ENCODE measurements at places on chromosomes 3 and 15.

DNA sequence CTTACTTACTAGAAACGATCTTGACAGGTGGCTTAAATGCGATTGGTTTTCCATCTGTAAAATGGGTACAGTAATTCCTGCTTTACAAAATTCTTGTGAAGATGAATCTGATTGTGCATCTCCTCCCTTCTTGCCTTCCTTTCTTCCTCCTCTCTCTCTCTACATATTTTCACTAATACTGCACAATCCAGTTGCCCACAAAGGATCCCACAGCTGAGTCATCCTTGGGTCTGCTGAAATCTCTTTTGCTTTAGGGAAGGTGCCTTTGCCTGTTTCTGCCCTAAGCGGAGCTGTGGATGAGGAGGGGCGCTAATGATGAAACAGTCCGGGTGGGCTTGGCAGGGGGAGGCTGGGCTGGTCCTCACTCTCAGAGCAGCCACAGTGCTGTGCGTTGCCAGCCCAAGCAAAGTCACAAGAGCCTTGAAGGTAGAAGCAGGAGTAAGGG lies 46.1 kb downstream of the AMOTL2 start:
- DNase-seq, result no peak

GRCh38 chr3:22713936-22714335 lies 489.2 kb upstream of the UBE2E2 start:
- DNase-seq, result no peak

DNA sequence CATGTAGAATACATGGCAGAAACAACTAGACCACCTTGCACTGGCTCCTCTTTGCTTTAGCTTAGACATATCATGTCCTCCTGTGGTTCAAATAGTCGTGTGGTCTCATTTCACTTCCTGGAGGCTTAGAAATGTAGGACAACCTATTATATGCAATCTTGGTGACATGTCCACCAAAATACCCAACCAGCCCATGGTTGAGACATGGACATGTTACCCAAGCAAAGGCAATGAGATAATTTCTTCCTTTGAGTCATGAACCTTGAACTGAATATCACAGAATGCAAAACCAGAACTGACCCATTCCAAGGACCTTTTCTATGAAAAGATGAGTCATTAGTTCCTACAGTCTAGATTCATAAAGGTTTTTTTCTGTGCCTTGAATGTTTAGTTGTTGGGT lies 309.0 kb upstream of the MDFIC2 start:
- DNase-seq, result no peak

- DNase-seq, result no peak
Observed at GRCh38 chr15:67030036-67030762, 35.2 kb upstream of the SMAD3 start.

GRCh38 chr3:27561576-27561975 lies 77.4 kb upstream of the SLC4A7 start:
- no peak for DNase-seq

GRCh38 chr3:193556841-193557240 lies 2.1 kb upstream of the ATP13A4 start:
- DNase-seq, result no peak

- no peak for DNase-seq
Observed at GRCh38 chr15:64004056-64004455, 42.2 kb downstream of the DAPK2 start.

DNA sequence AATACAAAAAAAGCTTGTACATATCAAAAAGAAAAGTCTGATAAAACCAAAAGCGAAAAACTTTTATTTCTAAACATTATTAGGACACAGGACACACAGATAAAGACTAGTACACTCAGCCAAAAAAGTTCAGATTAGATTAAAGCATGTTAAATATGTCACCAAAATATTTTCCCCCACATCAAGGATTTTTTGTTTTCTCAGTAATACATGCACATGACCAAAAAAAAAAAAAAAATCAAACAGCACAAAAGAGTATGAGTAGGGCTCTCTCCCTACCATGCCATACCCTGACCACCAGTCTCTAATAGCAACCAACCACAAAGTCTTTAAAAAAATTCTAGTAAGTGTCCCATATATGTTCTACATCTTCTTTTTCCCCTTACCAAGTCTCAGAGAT lies 77.4 kb downstream of the LRRFIP2 start:
- no peak for DNase-seq

DNA sequence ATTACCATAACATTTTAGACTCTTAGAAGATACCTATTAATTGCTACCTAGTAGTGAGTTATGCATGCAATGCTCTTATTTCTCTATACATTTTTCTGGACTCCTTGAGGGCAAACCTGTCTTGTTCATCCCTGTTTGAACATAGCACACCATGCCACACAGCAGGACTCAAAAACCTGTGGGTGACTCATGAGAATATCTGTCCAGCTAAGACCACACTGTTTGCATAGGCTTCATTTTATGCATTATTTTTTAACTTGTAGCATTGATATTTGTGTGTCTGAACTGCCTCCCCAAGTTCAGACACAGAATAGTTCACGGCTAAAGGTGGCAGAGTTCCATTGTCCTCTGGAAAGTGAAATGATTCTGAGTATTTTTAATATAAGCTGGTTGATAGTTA lies 1.8 kb downstream of the LMCD1 start:
- no peak for DNase-seq

- DNase-seq, result no peak
Observed at GRCh38 chr3:21294768-21295167, 456.2 kb downstream of the ZNF385D start.

DNA sequence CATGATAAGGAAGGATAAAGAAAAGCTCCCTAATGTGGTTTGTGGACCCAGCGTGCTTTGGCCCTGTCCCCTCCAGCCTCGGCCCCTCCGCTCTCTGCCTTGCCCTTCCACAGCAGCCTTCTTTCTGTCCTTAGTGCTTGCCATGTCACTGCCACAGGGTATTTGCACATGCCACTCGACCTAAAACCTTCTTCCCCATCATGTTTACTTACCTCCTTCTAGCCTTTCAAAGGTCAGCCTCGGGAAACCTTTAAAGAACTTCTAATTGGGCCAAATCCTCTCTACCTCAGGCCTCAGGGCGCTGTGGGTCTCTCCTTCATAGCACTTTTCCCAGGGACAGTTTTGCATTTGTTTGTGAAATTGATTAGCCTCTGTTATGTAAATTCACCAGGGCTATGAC lies 73.0 kb downstream of the SCN11A start:
- DNase-seq, result no peak

- DNase-seq, result no peak
Observed at GRCh38 chr3:155302481-155302880, 9.0 kb upstream of the STRIT1 start.

DNA sequence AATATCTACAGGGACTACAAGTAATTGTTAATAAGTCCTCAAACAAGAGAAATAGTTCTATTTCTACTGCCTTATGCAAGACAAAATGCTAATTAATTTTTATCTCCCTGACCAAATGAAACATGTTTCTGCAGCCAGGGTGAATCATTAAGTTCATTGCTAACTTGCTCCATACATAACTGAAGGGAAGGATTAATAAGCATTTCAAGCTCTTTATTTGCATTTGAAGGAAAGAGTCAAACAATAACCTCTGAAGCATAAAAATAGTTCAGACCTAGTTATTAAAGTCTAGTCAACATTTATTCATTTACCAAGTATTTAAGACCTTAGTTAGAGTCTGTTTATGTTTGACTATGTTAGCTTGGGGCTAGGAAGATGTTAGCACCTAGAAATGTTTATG lies 120.0 kb downstream of the ATP1B3 start:
- no peak for DNase-seq

DNA sequence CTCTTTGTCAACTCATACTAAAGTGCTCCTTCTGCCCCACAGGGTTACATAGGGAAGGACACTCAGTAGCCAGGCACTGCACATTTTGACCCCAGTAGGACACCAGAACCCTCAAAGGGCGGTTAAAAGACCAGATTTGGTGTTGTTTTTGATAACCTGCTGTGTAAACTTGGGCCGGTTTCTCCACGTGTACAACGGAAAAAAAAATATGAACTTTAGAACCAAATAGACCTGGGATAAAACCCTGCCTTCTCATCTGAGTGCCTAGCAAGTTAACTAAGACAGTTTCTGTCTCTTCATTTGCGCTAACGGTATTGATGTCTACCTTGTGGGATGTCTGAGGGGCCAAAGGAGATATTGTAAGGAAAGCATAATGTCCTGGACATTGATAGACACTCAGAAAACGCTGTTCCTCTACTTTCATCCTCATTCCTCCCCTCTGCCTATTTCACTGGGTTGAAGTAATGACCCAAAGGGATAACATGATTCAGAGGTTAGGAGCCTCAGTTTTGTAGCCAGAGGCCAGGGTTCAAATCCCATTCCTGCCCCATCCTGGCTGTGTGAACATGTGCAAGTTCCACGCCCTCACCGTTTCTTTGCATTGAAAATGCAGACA lies 155.9 kb upstream of the LPP start:
- DNase-seq, result no peak

DNA sequence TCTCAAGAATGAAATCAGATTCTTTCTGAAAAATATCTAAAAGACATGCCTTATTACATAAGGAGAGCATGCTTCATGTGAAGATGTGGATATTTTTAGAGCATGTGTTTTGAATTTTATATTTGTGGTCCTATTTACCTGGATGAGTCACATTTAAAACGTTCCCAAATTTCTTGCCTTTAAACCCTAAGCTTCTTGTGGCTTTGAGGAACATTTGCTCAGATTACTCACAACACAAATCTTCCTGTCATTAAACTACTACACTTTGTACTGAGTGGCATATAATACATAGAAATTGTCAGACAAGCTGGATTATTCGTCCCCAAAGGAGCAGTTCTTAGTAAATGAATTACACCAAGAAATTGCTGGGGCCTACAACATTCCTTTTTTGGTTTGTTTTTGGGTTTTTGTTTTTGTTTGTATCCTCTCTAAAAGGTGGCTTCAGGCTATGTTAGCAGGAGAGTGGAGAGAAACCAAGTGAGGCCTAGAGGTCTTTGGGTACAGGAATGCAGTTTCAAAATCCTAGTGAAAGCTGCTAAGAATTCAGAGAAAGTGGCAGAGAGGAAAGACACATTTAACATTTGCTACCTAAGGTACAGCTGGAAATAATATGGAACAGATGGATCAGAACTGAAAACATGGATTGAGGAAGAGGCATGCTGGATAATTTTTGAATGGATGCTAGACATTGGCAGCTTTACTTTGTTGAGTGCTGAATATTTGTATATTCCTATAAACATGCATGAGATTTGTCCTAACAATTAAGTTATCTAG lies 128.1 kb downstream of the RPL22L1 start:
- DNase-seq, result no peak

DNA sequence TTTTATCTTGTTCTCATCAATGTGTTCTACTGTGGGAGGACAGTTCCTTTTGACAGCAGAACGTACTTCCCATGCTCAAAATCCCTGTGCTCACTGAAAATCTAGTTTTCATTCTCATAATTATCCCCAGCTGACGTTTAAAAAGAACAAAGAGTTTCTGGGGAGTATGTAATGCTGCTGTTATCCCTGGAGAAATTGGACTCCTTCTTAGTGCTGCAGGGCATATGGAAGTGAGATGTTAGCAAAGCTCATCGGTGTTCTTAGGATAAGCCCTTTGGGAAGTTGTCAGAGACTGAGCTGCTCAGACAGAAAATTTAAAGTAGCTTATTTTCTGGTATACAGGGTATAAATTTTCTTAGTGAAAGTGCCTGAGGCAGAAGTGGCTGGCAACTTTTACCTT lies 66.5 kb downstream of the CDAN1 start:
- no peak for DNase-seq

GRCh38 chr15:81106560-81106959 lies 27.5 kb upstream of the CFAP161 start:
- peak; percentile 69 for DNase-seq

DNA sequence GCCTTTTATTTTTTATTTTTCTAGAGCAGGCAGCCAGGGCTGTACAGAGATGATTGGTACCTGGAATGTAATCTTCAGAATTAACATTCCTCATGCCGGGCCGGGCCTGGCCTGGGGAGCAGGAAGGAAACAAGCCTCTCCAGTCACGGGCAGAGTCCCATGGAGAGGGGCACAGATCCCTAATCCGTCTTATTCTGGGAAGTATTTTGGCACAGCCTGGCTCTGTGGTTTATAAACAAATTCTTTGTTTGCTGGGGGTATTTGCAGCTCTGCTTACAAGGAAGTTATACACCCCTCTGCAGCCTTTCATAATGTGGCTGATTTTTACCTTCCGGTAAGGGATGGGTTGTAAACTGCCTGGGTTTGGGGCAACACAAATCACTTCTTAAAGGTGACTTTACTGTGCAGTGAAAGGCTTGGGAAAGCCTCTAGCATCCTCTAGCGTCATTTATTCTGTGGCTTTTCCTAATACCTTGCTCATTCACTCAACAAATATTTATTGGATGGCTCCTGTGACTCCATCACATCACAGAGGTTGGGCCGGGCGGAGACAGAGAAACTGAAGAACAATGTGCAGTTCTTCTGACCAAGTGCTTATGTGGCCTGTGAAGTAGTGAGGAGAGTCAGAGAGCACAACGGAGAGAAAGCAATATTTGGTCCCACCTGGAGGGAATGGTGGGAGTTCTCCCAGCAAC lies 2.7 kb downstream of the SLC6A20 start:
- DNase-seq, result no peak

DNA sequence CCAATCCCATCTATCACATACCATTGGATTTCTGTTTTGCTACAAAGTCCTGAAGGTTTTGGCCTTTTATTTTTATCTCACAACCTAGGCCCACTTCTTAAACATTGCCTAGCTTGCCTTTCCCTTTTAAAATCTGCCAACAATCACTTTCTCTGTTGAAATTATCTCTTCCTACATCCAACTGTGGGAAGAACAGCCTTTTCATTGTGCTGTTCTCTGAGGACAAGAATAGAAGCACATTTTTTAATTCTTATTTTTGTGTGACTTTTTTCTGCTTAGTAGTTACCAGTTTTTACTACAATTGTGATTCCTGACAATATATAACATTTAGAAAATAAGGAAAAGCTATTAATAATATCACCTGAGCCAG lies 159.2 kb downstream of the CNTN6 start:
- no peak for DNase-seq

- no peak for DNase-seq
Observed at GRCh38 chr3:188151438-188151837, 2.5 kb upstream of the LPP start.

DNA sequence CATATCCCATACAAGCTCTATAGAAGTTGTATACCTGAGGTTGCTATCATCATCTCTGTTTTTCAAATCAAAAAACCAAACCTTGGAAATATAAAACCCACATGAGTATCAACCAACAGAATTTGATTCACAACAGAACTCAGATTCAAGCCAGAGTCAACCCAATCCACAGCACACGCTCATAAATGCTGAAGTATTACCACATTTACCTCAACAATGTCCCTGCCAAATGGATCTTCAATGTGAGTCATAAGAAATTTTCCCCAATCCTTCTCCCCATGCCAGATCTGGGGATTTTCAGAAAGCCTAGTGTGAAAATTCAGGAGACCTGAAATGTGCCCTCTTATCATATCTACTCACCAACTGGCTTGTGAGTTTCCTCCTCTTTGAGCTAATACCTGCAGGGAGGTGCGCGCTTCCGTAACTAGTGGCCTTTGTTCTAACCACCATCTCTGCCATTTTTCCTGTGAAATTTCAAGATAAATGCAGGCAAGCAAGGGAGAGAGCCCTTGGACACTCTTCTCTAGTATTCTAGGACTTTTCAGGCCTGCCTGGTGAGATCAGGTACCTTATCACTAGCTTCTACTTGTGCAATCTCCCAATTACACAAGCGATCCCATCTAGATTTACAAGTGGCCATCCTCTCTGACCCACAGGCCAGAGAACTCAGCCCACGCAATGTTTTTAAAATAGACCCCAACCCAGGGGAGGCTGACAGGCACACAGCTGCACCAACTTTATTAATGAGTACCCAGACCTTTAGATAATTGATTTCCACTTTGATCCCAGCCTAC lies 1076.9 kb upstream of the CFAP20DC start:
- no peak for DNase-seq

GRCh38 chr15:89827829-89828228 lies 13.2 kb upstream of the ANPEP start:
- no peak for DNase-seq

- DNase-seq, result no peak
Observed at GRCh38 chr3:101027286-101027685, 34.1 kb upstream of the ABI3BP start.

All from femur (tissue), 1 donor.